ENCODE measurements at places on chromosomes 11 and 22. TPM values are rescaled to one million over a fixed set of nuclear protein-coding genes. Genes with fewer than 3 reads are reported as not detected.
A peak's percentile ranks its signal among the peaks of the same experiment; 100 is the strongest.

GRCh38 chr11:88508418-88508758 lies 170.9 kb upstream of the CTSC start:
- H3K27me3 ChIP-seq: peaks cover 56% of the 10 kb centered on the region
- no peak overlapping the region for H3K27ac ChIP-seq
- H3K4me3 ChIP-seq: peak overlapping the region; percentile 16
- no peaks in the 10 kb centered on the region for H3K36me3 ChIP-seq
- DNase-seq: no peak
- H3K4me1 ChIP-seq: peaks cover 3% of the 10 kb centered on the region

DNA sequence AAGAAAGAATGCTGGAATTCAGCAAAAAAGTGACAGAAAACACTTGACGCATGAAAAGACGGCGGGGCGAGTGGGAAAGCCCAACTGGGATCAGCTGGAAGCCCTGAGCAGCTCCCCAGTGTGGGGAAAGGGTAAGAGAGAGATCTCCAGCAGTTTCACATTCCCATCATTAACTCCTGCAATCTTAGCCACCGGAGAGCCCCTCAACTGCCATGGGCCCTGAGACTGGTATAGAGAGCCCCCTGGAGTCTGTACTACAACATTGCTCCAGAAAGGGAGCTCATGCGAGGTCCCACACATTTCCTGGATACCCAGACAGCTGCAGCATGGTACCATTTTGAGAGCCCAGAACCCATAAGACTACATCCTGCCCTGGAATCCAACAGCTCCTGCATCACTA lies 31.1 kb downstream of the MRGPRX4 start:
- peaks cover 15% of the 10 kb centered on the region for H3K36me3 ChIP-seq
- DNase-seq: no peak
- no peaks in the 10 kb centered on the region for H3K4me1 ChIP-seq
- H3K27ac ChIP-seq: no peak overlapping the region

DNA sequence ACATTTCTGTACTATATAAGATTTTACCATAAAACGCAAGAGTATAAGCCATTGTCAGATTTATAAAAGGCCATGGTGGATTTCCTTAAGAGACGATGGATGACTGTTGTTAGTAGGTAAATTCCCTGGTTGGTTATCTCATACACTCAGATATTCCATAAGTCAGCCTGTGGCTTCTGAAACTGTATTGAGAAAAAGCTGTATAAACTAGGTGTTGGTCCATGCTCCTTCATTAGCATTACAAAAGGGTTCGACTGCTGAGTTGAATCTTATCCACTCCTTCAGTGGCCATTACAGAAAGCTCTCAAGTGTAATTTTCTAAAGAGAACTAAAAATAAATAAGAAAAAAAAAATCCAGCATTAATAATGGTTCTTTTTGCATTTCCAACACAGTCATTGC lies 5.3 kb downstream of the GRAP2 start:
- peaks cover 62% of the 10 kb centered on the region for H3K4me1 ChIP-seq
- H3K27ac ChIP-seq: no peak overlapping the region
- no peak for DNase-seq

- peaks cover 18% of the 10 kb centered on the region for H3K36me3 ChIP-seq
- no peak for DNase-seq
- no peak overlapping the region for H3K4me3 ChIP-seq
- H3K4me1 ChIP-seq: peaks cover 10% of the 10 kb centered on the region
- H3K27ac ChIP-seq: no peak overlapping the region
- H3K27me3 ChIP-seq: no peaks in the 10 kb centered on the region
Observed at GRCh38 chr11:86014221-86014620, 54.7 kb downstream of the PICALM start.

DNA sequence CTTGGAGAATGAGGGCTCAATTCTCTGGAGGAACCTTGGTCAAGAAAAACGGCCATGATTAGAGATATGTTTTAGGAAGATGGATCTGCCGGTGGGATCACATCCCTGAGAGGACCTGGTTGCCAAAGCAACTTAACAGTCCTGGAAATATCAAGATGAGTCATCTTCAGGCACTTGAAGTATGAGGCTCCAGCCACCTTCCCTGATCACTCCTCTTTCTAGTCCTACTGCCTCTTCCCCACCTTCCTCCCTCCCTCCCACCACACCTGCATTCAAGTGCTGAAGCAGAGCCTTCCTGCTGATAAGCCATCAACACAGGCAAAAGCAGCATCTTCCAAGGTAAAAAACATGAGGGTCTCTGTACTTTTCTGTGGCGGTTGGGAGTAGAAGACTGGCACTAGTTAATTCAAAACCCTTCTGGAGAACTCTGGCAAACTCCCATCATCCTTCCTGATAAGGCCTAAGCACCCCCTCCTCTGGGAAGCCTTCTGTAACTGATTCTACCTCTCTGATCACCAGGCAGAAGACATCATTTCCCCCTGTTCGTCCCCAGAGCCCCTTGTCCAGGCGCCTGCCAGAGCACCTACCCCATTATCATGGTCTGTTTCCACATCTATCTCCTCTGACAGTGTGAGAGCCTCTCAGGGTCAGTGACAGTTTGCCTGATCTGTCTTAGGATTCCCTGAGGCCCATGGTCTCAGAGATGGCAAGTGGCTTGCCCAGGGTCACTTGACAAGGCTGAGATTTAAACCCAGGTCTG lies 79.8 kb downstream of the CLPB start:
- DNase-seq: no peak
- no peak overlapping the region for H3K27ac ChIP-seq
- H3K27me3 ChIP-seq: no peaks in the 10 kb centered on the region

FXYD6 gene
- not detected for polyA plus RNA-seq

PTPRCAP gene
- polyA plus RNA-seq: 1,060 TPM

DNA sequence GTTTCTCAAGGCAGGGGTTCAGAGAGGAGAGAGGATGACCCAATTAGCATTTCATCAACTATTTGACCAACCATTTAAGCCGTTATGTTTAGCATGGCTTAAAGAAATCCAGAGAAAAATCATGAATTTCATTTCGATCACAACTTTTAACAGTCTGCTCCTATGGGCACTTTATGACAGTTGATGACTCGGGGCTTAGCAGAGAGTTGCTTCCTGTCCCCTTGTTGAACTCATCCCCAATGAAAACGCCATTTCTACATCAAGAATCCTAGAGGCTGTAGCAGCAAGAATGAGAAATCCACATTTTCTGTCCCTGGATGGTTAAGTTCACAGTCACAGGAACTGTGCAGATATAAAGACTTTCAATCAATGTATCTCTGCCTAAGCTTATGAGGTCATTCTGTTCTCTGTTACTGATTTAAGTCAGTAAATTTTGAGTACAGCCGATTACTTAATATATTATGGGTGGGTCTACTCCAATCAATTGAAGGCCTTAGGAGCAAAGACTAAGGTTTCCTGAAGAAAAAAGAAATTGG lies 81.1 kb downstream of the BDNF start:
- DNase-seq: no peak
- peaks cover 4% of the 10 kb centered on the region for H3K4me1 ChIP-seq
- no peaks in the 10 kb centered on the region for H3K36me3 ChIP-seq
- H3K27ac ChIP-seq: no peak overlapping the region

DNA sequence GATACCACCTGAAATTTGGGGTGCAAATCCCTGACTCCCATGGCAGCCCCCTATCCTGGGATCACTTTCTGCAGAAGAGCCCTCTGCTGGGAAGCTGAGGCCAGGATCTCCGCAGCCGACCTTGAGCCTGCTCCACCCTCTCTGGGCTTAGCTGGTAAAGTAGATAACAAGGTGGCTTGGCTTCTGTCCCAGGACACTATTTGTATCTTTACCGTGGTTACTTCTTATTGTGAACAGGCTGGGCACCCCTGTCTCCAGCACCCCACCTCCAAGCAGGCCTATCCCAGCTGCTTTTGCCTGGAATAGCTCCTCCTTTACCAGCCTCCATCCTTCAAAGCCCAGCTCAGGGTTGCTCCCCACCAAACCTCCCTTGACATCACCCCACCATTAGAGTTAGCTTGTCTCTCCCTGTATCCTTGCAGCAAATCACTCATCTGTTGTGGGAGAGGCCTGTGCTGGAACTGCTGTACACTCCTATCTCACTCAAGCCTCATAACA lies 35.2 kb upstream of the P2RY2 start:
- H3K4me3 ChIP-seq: no peak overlapping the region
- no peak overlapping the region for H3K27ac ChIP-seq
- no peak for DNase-seq

OR4C5 gene
- not detected for polyA plus RNA-seq

- no peaks in the 10 kb centered on the region for H3K27me3 ChIP-seq
- no peak overlapping the region for H3K4me3 ChIP-seq
- no peaks in the 10 kb centered on the region for H3K36me3 ChIP-seq
- H3K27ac ChIP-seq: no peak overlapping the region
- no peaks in the 10 kb centered on the region for H3K4me1 ChIP-seq
Observed at GRCh38 chr11:27558401-27558800, 51.8 kb upstream of the LIN7C start.

GRCh38 chr11:35358391-35358790 lies 61.0 kb downstream of the SLC1A2 start:
- peaks cover 8% of the 10 kb centered on the region for H3K27me3 ChIP-seq
- H3K4me3 ChIP-seq: no peak overlapping the region
- H3K27ac ChIP-seq: no peak overlapping the region
- no peaks in the 10 kb centered on the region for H3K4me1 ChIP-seq
- H3K36me3 ChIP-seq: no peaks in the 10 kb centered on the region

APLNR gene
- not detected for polyA plus RNA-seq

All from naive B cell (primary cell).